ENCODE measurements at places on chromosomes 2 and 18.
A peak's percentile ranks its signal among the peaks of the same experiment; 100 is the strongest.

DNA sequence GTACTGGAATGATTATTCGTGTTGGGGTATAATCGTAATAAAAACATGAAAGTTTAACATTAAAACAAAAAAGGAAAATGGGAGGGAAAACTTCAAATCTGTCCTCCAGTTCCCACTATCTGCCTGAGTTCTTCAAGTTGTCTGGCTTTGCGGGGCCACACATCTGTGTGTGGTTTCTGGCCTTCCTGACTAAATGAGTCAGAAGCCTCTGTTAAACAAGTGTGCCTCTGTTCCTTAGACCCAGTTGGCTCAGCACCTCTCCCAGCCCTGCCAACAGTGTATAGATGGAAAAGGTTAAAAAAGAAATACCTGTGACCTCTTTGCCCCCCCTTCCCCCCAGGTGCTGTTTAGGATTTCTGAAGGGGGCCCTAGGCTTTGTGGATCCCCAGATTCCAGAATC, 30.2 kb downstream of the XDH start:
- DNase-seq: no peak

- peak; percentile 9 for DNase-seq
Measured at GRCh38 chr2:64819774-64820688, 166.3 kb upstream of the SERTAD2 start.

DNA sequence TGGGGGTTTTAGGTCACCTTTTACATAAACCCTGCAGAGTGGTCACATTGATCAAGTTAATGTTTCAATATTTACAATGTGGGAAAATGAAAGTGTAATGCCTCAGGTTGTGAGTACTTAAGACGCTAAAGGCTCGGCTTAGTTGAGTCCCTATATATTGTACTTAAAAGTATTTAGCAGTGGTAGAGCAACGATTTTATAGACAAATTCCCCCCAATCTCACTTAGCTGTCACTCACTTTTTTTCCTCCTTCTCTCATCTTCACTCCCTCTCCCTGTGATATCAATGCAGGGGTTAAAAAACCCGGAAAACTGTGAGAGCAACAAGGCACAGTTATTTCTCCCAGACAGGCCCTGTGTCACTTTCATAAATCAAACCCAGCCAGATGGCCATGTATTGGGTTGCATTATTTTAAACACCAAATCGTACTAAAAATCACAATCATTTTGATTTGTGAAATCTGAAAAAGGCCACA, 5.4 kb downstream of the POU3F3 start:
- no peak for DNase-seq

- no peak for DNase-seq
Measured at GRCh38 chr2:158042666-158043065, 59.0 kb upstream of the UPP2 start.

DNA sequence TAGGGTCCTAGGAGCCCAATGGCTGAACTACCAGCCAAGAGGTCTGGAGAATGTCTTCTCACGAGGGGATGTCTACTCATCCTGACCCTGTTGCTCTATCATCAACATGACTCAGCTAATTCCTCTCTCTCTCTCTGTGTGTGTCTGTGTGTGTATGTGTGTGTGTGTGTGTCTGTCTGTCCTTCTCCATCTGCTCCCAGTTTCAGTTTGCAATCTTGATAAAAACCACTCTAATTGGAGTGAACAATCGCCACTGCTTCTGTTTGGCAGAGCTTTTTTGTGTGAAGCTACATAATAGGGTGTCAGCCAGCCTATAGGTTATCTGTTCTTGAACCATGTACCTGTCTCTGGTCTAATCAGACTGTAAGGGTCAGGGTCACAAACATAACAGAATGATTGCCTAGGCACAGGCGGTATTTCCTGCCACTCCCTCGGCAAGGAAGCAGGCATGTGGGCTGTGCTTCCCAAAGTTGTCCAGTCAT, 219.8 kb downstream of the SH3BP4 start:
- DNase-seq: no peak

- no peak for DNase-seq
Measured at GRCh38 chr2:238428866-238429265, 2.1 kb downstream of the ASB1 start.

GRCh38 chr2:120845277-120845676, 109.6 kb downstream of the GLI2 start:
- DNase-seq: no peak

GRCh38 chr2:21804151-21804550, 680.4 kb downstream of the TDRD15 start:
- DNase-seq: no peak

- no peak for DNase-seq
Measured at GRCh38 chr18:58505181-58505580, 123.7 kb downstream of the ALPK2 start.

GRCh38 chr18:58865701-58866065, 1.0 kb downstream of the ZNF532 start:
- no peak for DNase-seq

DNA sequence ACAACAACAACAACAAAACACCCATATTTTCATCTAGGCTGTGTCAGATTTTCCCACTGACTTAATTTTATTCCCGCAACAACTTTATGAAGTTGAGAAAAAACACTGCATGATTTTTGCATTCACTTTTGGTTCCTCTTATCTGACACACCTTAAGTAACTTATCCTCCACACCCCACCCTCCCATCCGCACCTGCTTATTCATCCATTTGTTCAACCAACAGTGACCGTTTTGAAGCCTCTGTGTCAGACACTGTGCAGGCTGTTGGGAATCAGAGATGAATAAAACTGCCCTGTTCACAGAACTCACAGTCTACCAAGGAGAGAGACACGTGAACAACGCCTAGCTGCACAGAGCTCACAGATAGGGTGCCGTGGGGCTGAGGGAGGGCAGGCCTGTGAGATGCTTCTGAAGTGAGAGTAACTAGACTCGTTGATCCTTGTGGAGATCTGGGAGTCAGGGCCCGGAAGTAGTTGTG, 7.4 kb downstream of the CNNM4 start:
- no peak for DNase-seq

- no peak for DNase-seq
Measured at GRCh38 chr18:74370115-74370514, 54.5 kb downstream of the C18orf63 start.

- DNase-seq: no peak
Measured at GRCh38 chr2:240742602-240743095, 51.0 kb downstream of the AQP12A start.

GRCh38 chr18:74242438-74243096, 49.2 kb downstream of the CYB5A start:
- DNase-seq: no peak

DNA sequence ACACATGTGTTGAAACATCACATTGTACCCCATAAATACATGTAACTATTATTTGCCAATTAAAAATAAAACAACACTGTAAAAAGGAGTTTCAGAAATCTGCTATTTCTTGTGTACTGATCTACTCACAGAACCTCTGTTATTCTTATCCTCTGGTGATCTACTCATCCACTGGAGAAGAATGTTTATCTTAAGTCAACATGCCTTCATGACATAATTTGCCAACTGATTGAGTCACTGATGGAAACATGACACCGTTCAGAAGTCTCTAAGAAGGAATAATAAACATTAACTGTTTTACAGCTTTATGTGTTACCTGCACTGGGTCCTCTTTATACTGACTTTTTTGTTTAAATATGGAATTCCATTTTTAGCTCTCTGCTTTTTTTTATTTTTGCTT, 555.2 kb downstream of the DCDC2C start:
- no peak for DNase-seq

DNA sequence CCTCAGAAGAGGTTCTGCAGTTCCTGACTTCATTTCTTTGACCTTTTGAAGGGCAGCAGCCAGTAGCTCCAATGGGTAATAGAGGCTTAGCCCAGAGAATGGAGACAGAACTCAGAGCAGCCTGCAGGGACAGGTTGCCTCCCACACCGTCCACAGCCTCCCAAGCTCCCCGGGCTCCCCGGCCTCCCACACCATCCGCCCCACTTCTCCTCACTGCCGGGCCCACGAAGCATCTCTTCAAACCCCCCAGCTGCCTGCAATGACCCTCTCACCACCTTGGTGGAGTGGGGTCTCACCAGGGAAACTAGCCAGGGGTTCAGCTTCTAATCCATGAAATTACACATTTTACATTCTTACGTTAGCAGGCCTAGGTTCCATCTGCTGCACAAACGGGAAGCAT, 652.0 kb upstream of the SALL3 start:
- DNase-seq: no peak

GRCh38 chr2:68320118-68320641, 431 bp upstream of the CNRIP1 start:
- DNase-seq: no peak

DNA sequence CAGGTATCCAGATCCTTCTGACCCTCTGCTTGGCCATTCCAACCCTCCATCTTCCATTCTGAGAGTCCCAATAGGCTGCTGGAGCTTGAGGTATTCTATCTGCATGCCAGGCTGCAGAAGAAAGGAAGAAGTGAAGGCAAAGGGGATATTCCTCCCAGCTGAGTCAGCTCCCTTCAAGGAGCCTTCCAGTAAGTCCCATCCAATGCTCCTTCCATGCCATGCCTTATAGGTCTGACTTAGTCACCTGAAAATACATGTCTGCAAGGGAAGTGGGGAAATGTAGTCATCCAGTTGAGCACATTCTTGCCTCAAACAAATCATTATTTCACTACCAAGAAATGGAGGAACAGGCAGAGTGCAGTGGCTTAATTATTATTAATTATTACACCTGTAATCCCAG, 464.6 kb downstream of the CNTNAP5 start:
- DNase-seq: no peak

- DNase-seq: no peak
Measured at GRCh38 chr2:178213991-178214390, 19.7 kb downstream of the OSBPL6 start.

- DNase-seq: no peak
Measured at GRCh38 chr2:118134650-118135049, 46.4 kb downstream of the INSIG2 start.

- no peak for DNase-seq
Measured at GRCh38 chr18:42807887-42808286, 307.6 kb downstream of the RIT2 start.

DNA sequence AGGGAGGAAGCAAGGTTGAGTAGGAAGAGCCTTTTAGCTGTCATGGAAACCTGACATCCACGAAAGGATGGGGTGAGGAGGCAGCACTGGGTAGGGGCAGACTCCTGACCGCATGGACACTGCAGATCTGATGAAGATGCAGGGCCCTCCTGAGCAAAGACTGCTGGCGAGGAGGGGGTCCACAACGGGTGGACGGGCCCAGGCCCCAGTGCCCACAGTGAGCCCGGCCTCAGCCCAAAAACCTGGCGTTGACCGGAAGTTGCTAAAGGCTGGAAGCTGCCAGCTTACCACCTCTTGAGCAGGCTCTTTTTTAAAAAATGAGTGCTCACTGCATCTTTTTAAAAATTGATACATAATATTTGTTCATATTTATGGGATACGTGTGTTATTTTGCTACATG, 247.3 kb downstream of the SH3BP4 start:
- DNase-seq: no peak

- peak; percentile 52 for DNase-seq
Measured at GRCh38 chr18:62524440-62525200, 1.8 kb downstream of the ZCCHC2 start.

GRCh38 chr2:208334230-208334629, 68.2 kb downstream of the PIKFYVE start:
- DNase-seq: no peak

- no peak for DNase-seq
Measured at GRCh38 chr2:38446418-38446817, 69.3 kb upstream of the ATL2 start.

GRCh38 chr2:118242216-118242615, 153.9 kb downstream of the INSIG2 start:
- no peak for DNase-seq

- no peak for DNase-seq
Measured at GRCh38 chr18:31042406-31043181, at the start of gene DSC3. Gene DSC3, minus strand, starts transcription at chr18:31042742. Its CDS starts 82 bp downstream, at chr18:31042660.

DNA sequence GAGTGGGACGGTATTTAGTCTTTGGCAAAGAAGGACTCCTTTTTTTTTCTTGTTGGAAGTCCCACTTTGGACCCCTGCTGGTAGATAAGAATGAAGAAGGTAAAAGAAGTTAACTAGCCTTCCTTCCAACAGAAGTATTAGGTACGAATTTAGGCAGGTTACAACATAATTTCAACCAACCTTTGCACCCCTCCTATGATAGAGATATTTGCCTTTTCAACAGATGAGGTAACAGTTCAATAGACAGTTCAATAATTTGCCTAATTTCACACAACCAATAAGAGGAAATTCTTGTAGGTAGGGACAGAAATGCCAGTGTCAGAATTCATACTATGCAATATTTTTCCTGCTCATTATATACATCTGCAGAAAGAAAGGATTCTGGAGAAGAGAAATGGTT, 100.8 kb downstream of the CCDC141 start:
- no peak for DNase-seq

- DNase-seq: no peak
Measured at GRCh38 chr2:105410554-105410953, 11.7 kb upstream of the FHL2 start.

DNA sequence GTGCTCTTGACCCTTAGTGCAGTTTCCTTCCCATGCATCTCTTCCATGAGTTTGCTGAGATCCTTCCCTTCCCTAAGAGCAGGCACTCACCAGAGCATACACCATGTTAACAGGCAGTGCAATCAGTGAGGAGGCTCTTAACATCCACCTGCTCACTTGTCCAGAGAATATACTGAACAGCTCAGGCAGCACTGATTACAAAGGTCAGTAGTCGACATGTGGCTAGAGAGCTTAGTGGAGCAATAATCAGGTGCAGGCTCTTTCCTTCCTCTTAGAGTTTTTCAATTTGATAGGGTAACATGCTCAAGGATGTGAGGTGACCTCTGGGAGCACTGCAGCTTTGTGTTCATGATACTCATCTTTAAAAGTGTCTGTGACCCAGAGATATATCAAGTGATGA, 144.1 kb upstream of the SETBP1 start:
- DNase-seq: no peak

GRCh38 chr2:105385731-105386540, 12.9 kb downstream of the FHL2 start:
- DNase-seq: no peak

GRCh38 chr2:159265171-159265576, 21.3 kb downstream of the WDSUB1 start:
- DNase-seq: no peak

DNA sequence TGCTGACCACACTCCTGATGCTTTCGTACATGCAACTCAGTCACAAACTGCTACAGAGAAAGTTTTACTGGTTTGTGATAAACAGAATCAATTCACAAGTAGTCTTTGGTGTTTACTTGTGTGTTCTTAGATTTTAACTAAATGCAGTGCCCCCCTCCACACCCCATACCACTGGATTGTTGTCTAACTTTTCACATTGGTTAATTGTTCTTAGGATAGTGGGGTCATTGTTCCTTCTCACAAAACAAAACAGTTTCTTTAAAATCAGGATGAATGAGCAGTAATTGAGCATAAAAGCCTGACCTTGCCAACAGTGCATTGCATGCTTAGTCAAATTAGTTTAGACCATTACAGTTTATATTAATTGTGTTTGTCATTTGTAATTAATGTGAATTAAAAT, 14.1 kb upstream of the PNPT1 start:
- no peak for DNase-seq

DNA sequence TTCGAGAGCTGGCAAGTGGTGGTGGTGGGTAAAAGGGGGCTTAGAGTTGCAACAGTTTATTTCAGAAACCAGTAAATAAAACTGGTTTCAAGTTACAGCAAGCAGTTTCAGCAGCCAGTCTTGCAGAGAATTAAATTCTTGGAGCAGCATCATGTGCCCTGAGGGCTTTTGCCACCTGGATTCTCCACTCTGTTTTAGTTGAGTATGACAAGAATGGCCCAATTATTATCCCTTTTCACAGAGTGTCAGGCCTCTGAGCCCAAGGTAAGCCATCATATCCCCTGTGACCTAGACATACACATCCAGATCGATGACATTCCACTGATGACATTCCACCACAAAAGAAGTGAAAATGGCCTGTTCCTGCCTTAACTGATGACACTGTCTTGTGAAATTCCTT, 72.8 kb upstream of the FANCL start:
- no peak for DNase-seq
